Neuronal stem cell (in vitro differentiated cells): ENCODE measurements at places on chromosomes 6 and 20.

- DNase-seq = no peak
Observed at GRCh38 chr20:63735859-63736718, at the start of gene LIME1. LIME1 (plus strand) TSS chr20:63736664; CDS start chr20:63737550, 886 bp downstream.

- no peak for DNase-seq
Observed at GRCh38 chr20:54573838-54574237, 98.4 kb downstream of the DOK5 start.

- DNase-seq = no peak
Observed at GRCh38 chr6:112851146-112851545, 504.0 kb downstream of the RFPL4B start.

DNA sequence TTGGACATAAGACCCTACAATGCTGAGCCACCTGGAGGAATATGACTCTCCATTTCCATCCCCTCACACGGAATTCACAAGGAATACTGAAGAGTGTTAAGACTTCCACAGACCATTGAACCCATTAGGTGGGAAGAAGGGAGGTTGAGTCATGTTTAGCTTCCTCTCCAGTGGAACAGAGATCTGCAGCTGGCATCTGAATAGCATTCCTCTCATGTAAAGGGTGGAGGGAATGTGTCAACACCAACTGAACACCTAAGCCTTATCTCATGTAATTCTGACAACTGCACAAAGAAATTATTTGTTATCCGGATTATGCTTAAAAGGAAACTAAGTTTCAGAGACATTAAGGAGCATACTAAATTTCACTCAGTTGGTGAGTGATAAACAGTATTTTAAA lies 705.9 kb downstream of the MAFB start:
- no peak for DNase-seq

GRCh38 chr20:12386821-12387220 lies 469.1 kb downstream of the BTBD3 start:
- DNase-seq = no peak

DNA sequence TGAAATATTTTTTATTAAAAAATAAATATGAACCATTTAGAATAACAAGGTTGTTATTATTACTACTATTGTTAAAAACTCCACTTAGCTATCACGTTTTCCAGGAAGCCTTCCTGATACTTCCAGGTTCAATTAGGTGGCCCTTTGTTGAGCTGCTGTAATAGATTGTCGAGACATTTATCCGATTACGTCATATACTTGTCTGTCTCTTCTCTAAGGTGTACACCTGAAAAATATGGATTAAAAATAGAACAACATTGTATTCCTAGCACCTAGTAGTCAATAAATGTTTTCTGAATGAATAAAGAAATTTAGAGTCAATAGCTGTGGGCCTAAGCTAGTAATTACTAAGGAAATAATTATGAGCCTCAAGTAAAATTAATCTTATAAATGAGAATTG lies 359.6 kb downstream of the RNF144B start:
- DNase-seq = no peak

- no peak for DNase-seq
Observed at GRCh38 chr6:152648105-152648504, 10.9 kb upstream of the SYNE1 start.

- DNase-seq = no peak
Observed at GRCh38 chr6:145141572-145141971, 593.7 kb downstream of the EPM2A start.

DNA sequence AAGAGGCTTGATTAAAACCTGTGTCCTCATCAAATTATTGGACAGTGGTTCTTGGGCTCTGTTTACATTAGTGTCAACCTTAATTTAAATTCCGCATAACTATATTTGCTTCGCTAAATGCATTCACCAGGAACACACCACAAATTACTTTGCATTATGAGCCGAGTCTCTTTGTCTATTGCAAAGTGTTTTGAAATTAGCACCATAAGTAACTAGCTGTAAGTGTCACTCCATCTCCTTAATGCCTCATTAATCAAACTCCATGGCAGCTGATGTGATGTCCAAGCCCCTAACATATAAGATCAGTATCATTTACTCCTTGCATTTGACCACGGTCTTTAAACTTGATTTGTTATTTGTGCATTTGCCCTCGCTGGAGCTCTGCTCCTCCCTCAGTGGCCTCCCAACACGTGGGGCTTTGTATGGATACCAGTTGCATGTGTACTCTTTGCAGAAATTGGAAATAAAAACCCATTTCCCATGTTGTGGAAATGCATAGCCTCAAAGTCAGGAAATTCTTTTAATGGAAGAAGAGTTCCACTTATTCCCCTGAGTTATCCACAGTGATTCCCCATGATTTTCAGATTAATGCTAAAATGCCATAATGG lies 24.6 kb downstream of the FOXA2 start:
- no peak for DNase-seq

DNA sequence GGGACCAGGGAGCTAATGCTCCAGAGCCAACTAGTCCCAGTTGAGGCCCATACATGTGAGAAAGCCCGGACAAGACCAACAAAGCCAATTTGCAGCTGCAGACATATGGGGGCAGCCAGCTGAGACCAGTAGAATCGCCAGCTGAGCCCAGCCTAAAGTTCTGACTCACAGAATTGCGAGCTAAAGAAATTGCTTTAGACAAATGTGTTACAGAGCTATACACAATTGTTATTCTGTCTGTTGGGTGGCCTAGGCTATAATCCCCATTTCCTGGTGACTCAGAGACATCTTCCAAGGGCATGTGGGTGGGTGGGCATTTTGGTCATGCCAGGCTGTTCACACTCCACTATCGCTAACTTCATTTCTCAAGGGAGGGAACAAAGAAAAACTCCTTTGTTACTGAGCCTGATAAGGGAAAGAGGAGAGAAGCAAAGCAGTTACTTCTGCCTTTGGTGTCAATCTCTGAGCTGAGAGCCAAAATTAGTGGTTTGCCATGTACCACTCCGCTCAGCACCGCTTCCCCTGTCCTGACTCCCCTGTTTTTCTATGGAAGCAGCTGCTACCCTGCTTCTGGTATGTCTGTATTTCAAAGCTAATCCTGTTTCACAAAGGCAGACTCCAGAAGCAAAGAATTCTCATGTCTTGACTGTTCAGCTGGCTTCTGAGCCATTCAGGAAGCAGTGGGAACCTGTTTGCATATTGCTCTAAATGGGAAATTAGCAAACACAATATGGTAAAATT lies 26.1 kb downstream of the SCP2D1 start:
- DNase-seq = peak; percentile 20

DNA sequence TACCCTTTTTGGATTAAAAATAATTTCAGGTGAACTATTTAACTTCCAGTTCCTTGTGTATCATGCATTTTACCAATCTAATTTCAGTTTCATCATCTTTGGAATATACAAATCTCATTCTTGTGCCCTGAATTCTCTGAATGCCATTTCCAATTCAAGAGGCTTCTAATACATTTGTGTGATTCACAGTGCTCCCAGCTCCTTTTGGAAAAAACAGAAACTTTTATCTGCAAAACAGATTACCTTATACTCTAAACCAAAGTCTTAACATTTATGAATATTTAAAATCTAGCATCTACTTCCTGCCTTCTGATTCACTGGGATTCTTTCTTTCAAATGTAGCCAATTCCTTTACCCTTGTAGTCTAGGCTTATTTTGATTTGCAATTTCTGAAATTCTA lies 11.1 kb upstream of the PEX7 start:
- no peak for DNase-seq

DNA sequence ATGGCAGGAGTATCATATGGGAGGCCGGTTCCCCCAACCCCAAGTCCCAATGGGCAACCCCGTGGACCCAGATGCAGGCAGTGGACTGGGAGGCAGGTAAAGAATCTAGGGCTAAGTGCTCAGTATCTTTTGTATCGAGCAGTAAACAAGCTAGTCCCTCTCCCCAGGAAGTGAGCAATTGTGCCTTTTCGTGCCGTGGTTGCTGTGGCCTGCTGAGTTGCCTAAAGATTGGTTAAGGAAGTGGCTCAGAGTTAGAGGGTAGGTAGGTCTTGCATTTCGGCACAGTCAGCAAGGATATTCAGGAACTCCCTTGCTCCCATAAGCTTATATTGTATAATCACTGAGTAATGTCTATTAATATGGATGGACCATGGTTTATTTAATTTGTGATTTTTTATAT lies 1.3 kb upstream of the DNAH8 start:
- DNase-seq = no peak

DNA sequence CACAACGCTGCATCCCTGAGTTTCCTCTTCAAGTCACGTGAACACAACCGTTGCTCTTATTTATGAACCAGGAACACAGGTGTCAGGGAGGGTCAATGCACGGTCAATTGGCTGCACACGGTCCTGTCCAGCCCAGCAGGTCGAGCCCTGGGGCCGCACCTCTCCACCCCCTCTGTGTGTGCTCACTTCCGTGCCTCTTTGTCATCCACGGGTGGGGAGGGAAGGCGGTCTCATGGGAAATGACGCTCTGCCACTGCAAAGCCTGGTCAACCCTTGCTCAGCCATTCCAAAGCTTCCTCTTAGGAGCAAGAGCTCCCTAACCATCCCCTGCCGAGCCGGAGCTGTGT lies 38.7 kb downstream of the DACT2 start:
- DNase-seq = no peak

GRCh38 chr6:163725008-163725941 lies 310.8 kb downstream of the QKI start:
- DNase-seq = no peak

- no peak for DNase-seq
Observed at GRCh38 chr6:123418071-123418470, 218.7 kb downstream of the TRDN start.

GRCh38 chr6:37709250-37709931 lies 11.7 kb upstream of the MDGA1 start:
- DNase-seq = no peak

DNA sequence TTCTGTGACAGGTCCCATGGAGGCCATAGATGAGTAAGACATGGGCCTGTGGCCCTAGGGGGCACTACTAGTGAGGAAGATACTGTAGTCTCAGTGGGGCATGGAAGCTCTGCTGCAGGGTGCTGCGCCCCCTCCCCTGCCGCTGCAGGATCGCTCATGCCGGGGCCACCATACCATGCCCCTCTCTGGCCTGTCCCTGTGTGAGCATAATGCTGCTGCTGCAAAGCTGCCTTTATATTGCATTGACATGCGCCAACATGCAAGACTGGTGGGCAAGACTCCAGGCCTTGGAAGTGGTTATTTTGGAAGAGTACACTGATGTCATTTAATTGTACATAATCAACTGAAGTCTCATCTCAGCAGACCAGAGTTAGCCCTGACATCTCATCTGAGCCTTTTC lies 60.0 kb downstream of the TOX2 start:
- DNase-seq = no peak

DNA sequence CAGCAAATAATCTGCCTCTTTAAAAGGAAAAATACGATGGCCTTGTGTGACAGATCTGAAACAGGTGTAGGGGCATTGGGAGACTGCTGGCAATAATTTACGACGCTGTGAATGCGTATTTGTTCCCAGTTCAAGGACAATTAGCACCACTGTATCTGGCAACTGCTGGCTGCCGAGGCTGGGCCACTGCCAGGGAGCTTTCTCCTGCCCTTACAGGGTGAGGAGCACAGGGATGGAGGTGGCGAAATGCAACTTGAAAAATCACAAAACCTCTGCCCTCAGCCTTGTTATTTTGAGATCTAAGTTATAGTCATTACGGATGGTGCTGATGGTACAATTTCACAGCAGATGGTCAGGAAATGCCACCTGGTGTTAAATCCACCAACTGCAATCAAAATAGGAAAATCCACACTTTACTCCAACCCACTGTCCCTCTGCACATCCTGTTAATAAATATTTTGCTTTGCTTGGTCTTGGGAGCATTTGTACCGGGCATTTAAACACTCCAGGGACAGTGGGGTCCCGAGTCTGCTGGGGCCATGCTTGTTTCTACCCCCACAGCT lies 6.4 kb downstream of the MYLK4 start:
- no peak for DNase-seq

- no peak for DNase-seq
Observed at GRCh38 chr6:119344306-119344705, 5.3 kb downstream of the MAN1A1 start.

- no peak for DNase-seq
Observed at GRCh38 chr6:158668707-158669103, 18.9 kb downstream of the SYTL3 start.

GRCh38 chr6:108497883-108498282 lies 62.8 kb upstream of the FOXO3 start:
- peak; percentile 41 for DNase-seq

GRCh38 chr6:116102873-116103272 lies 2.2 kb downstream of the NT5DC1 start:
- DNase-seq = no peak

DNA sequence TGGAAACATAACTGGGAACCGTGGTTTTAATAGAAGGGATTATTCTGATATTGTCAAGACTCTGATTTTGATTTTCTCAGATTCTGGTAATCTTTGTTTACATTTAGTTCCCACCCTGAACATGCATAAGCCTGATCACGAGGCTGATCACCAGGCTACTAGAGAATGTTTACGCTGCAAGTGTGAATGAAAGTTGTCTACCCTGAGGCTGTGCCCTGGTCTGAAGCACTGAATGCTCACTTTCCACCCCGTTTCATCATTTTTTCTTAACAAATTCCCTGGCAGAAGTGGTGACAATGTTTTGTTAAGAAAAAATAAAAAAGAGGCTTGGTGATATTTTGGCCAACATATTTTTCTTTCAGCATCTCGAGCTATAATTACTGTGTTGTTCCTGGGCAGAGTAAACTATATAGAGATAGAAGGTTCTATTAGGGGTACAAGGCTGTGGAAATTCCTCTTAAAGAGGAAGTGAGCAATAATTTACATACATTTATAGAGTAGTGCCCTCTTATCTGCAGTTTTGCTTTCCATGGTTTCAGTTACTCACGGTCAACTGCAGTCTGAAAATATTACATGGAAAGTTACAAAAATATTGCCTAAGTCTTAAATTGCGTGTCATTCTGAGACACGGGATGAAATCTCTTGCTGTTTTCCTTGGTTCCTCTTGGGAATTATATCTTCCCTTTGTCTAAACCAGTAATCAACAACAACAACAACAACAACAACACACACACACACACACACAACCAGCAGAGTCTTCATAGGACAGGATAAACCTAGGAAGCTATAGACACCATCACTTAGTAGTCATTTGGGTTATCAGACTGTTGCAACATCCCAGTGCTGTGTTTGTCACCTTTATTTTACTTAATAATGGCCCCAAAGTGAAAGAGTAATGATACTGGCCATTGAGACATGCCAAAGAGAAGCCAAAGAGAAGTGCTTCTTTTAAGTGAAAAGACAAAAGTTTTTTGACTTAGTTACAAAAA lies 566.6 kb upstream of the CITED2 start:
- DNase-seq = no peak

- DNase-seq = no peak
Observed at GRCh38 chr20:53609491-53610445, 16.1 kb upstream of the ZNF217 start.

DNA sequence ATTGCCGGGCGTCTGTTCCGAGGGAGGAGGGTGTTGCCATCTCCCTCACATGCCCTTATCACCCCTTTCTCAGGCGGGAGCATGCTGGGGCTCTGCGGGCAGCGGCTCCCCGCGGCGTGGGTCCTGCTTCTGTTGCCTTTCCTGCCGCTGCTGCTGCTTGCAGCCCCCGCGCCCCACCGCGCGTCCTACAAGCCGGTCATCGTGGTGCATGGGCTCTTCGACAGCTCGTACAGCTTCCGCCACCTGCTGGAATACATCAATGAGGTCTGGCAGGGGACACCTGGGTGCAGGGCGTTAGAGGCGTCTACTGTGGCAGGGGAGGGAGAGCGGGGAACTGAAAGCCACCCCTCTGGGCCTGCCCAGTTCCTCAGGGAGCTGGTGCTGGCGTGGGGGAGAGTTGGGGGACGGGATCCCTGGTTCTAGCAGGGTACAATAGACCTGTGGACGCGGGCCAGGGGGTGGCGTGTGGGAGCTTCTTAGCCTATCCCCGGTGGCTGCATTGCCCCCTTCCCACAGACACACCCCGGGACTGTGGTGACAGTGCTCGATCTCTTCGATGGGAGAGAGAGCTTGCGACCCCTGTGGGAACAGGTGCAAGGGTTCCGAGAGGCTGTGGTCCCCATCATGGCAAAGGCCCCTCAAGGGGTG lies 697 bp downstream of the PPT2 start:
- no peak for DNase-seq
